ENCODE measurements at places on chromosomes 3 and 15.

- no peak for DNase-seq
Measured at GRCh38 chr15:56917652-56918045, 795 bp upstream of the TCF12 start.

GRCh38 chr15:68200016-68200861 is 4.9 kb downstream of the CALML4 start:
- no peak for DNase-seq

GRCh38 chr3:25019506-25019905 is 408.6 kb upstream of the RARB start:
- DNase-seq, result no peak

- DNase-seq, result no peak
Measured at GRCh38 chr3:187929112-187929816, 184.0 kb upstream of the BCL6 start.

GRCh38 chr3:13844911-13845310 is 35.0 kb downstream of the WNT7A start:
- no peak for DNase-seq

DNA sequence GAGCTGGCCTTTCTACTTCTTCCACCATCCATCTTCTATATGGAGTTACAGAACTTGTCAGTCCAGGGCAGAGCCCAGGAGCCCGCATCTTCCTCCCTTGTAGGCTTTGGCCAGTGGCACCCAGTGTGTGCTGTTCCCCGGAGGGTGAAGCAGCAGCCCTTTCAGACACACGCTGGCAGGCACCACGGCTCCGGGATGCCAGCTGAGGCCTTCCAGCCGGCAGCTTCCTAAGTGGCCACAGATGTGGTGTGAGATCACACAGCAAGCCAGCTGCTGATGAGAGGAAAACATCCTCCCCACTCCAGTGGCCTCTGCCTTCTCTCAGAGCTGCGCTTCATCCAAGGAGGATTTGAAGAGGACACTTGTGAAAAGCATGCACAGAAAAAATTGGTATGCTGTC is 24.1 kb downstream of the CRABP1 start:
- DNase-seq, result no peak

- no peak for DNase-seq
Measured at GRCh38 chr3:98603580-98603979, 10.2 kb upstream of the CPOX start.

- DNase-seq, result no peak
Measured at GRCh38 chr15:89400116-89400781, 65.6 kb upstream of the POLG start.

DNA sequence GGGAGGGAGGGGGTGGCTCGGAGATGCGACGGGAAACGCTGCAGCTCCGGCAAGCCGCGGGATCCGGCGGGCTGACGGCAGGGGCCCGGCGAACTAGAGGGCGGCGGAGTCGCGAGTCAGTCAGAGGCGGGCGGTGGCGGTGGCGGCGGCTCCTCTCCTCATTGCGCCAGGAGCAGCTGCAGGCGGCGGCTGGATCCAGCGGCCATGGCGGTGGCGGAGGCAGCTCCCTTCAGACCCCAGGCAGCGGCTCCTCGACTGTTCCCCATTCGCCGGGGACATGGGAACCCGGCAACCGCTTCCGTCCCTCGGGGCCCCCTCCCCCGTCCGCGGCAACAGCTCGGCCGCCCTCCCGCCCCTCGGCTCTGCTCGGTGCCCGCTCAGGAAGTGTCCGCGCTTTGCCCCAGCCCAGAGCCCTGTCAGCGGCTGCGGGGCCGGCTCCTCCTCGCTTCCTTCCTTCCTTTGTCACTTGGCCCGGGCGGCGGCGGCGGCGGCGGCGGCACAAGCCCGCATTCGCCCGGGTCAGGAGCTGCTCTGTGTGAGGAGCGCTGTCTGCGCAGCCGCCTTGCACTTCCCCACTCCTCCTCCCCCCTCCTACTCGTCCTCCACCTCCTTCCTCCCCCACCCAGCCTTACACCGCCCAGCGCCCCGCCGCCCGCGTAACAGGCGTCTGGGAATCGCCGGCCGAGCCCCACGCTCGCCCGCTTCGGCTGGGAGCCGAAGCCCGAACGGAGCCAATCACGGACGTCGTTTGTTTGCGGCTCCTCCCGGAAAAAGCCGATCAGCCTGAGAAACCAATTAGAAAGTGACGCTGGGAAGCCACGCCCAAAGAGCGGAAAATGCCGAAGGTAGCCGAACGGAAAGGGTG is at the start of gene GSK3B:
Gene GSK3B (minus strand): TSS at position 537 of the 865 bp plus-strand sequence. CDS start 1,013 bp downstream, outside the sequence.
- DNase-seq, result peak; percentile 94

DNA sequence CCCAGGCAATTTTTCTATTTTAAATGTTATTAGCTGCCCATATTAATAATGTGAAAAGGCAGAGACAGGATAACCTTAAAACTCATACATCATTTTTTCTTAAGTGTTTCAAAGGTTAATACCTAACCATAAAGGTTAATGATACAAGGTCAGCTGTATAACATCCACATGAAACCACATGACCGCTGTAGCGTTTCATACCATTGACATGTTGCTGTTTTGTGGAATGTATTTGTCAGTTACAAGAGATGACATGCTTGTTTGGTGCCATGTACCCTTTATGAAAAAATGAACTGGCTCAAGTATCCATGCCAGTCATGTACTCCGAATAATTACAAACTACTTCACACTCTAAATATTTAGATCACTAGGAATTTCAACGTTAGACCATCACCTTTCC is 207.4 kb downstream of the FMN1 start:
- DNase-seq, result no peak

- no peak for DNase-seq
Measured at GRCh38 chr3:12816521-12817342, 20.3 kb downstream of the CAND2 start.

GRCh38 chr15:58065445-58066041 is at the start of gene ALDH1A2:
Gene ALDH1A2, minus strand, starts transcription at chr15:58065711. Its CDS starts 61 bp downstream, at chr15:58065650.
- no peak for DNase-seq

DNA sequence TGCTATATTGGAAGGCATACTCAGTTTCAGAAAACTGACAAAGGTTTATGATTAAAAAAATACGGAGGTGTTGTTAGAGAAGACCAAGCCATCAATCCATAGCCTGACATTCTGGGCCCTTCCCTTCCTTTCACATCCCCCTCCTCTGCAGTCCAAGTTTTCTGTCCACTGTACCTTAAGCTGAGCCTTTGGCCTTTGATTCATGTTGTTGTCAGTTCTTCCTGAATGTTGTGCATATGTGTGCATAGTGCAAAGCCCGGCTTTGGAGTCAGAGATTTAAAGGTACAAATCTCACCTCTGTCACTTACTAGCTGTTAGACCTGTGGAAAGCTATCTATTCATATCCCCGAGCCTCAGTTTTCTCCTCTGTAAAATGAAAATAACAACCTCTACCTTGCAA is 104.9 kb upstream of the AGBL1 start:
- no peak for DNase-seq

DNA sequence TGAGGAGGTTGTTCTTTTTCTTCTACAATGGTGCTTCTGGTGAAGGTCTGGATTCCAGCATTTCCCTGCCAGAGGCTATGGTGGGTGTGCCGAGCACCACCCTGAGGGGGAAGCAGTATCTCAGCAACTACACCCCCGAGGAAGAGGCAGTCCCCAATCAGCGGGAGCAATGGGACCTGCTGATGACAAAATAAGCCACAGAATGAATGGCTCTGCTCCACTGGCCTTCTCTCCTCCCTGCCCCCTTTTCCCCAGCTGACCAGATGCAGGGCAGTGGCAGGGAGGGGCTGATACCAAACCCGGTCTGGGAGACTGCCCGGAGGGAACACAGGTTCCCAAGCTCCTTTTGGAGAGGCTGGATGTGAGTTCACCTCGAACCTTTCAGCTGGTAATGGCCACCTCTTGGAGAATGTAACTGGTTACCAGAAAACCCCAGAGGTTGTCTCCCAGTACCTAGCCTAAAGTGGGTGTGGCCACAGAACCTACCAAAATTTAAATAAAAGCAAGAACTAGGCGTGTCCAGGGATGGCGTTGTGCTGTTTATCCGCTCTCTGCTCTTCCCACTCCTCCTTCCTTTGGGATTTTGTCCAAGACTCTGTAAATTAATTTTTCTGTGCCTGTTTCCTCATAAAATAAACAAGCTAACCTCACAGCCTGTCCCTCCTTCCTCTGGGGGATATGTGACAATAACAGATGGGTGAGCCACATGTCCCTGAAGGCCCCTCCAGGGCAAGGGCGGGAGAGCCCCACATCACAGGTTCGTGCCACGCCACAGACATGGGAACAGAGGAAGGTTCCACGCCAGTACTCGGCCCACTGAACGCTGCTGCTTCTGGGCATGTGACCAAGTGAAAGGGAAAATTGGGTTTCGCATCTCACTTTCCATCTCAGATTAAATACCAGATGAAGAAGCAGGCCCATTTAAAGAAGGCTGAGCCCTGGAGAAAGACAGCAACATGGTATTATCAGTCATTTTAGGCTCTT is 35.1 kb upstream of the SPTBN5 start:
- DNase-seq, result no peak

DNA sequence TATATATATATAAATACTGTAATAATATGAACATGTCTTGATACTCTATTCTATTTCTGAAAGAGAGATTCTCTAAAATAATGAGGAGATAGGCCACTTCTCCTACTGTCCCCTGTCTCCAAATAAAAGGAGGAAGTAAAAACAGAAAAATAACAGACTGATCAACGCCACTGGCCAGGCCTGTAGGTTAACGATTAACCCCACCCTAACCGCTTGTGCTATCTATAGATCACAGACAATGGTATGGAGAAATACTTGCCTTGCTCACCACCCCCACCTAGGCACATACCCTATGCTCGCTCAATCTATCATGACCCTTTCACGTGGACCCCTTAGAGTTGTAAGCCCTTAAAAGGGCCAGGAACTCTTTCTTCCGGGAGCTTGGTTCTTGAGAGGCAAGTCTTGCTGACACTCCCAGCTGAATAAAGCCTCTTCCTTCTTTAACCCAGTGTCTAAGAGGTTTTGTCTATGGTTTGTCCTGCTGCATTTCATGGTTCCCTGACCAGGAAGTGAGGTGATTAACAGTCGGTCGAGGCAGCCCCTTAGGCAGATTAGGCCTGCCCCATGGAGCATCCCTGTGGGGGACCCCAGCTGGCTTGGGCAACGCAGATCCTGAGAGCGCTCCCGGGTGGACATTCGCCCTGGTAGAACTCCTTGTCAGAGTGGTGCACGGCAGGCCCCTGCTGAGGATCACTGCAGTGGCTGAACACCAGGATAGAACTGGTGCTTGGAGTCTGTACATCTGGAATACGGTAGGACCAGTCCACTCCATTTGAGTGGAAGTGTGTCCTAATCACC is 521.8 kb upstream of the CNTN3 start:
- no peak for DNase-seq

- DNase-seq, result no peak
Measured at GRCh38 chr3:45894015-45894414, 7.7 kb downstream of the CCR9 start.

DNA sequence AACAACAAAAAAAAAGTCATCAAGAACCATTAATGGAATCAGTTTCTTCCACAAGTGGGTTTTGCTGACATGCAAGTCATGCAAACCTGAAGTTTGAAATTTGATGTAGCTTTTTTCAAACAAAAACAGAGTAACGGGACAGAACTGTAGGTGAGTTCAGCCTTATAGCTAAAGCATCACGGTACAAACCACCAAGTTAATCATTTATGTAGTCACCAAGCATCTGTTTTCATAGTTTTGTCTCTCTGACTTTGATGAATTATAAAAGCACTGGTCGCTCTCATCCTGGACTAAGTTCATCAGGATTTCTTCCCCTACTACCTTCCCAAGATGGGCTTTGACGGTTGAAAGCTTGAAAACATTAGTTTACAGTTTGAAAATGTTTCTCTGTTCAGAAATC is 117.0 kb upstream of the SAMMSON start:
- no peak for DNase-seq

DNA sequence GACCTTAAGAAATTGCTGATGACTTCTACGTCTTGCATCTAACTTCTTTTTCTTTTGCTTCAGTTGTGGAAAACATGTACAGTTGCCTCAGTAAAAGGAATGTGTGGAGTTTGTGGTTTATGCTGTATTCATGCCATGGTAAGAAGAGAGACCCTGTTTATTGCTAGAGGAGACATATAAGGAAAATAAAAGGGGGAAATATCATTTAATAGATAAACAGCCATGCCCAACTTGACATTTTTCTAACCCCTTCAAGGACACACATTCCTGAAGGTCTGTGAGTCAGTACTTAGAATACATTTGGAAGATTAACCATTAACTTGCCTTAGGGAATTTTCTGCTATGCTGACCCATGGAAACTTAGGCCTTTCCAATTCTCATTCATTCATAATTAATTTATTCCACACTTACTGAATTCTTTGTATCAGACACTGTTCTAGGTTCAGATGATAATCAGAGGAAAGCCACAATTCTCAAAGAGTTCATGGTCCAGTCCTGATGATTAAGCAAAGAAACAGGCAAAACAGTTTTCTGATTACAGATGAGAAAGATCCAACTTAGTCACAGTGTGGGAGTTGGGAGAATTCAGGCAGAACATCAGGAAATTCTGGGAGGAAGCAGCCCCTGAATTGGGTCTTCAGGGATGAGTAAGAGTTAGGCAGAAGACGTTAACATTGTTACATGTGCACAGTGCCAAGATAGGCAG is 329.8 kb upstream of the RASGRP1 start:
- DNase-seq, result no peak

GRCh38 chr3:198071602-198072287 is 111.7 kb downstream of the LMLN start:
- DNase-seq, result peak; percentile 23

DNA sequence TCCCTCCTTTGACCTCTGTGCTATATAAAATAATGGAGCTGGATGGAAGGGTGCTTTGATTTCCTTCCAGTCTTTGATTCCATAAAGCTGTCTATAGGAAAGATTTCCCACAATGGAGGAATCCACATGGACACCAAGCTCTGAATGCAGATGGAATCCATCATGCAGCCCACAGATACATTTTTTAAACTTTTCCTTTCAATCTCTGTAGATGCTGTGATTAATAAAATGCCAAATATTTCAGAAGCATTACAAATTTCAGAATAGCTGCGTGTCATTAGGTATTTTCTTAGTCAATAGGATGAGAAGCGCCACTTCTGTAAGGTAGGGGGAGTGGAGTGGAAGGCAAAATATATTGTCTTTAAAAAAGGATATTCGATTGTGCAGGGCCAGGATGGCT is 489.0 kb downstream of the NTRK3 start:
- no peak for DNase-seq

- no peak for DNase-seq
Measured at GRCh38 chr3:9135930-9136525, 113.4 kb downstream of the SRGAP3 start.

DNA sequence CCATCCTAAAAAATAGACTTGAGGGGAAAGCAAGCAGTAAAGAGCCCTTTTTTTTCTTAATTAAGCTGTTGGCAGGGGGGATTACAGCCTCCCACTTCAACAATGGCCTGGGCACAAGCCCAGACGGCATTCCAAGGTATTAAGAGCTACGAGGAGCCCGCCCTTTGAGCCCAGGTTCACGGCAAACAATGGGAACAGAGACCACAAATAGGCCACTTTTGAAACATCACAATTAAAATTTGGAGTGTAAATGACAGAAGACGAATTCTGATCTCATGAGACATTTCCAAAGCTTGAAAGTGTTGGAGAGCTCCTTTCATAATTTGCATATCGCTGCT is 8.9 kb downstream of the CHSY1 start:
- no peak for DNase-seq

Data from activated CD8-positive, alpha-beta memory T cell treated with anti-CD3 and anti-CD28 coated beads for 1 hour (primary cell).